ENCODE measurements at places on chromosomes 2 and 18.

DNA sequence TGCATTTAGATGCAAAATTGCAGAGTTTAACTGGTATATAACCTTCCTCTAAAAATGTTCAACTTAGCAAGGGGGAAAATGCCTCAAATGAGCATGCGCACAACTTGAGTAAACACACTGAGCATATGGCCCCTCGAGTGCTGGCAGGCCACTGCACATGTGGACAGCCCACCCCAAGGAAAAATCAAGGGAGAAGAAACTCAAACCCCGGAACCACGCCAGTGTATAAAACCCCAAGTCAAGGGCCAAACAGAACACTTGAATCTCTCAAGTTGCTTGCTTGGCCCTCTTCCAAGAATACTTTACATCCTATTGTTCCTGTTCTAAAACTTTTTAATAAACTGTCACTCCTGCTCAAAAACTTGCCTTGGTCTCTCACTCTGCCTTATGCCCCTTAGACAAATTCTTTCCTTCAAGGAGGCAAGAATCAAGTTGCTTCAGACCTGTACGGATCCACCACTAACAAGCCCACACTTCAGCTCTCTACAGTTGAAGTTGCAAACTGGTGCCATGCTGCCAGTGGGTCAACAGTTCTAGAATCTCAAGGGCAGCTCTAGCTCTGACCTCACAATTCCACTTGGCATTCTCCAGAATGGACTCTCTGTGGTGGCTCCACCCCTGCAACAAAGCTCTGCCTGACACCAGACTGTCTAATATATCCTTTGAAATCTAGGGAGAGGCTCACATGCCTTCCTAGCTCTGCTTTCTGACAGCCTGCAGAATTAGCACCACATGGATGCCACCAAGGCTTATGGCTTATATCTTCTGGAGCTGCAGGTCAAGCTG lies 38.9 kb downstream of the HIBCH start:
- no peak for DNase-seq

GRCh38 chr2:121184248-121184862 lies 100.6 kb downstream of the TFCP2L1 start:
- DNase-seq, result no peak

DNA sequence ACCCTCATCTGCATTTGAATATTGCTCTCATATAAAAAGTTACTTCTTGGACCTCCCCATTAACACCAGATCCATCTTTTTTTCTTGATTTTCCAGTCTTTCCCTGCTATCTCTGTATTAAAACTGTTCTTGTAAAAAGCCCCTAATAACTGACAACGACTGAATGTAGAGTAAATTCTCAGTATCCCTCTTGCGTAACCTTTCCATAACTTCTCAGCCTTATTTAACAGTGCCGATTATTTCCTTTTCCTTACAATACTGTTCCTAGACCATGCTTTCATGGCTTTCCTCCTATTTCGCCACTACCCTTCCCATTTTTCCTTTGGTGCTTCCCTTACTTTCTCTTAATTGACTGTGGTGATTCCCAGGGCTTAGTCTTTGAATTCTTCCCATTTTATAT lies 348.9 kb upstream of the DSEL start:
- no peak for DNase-seq

DNA sequence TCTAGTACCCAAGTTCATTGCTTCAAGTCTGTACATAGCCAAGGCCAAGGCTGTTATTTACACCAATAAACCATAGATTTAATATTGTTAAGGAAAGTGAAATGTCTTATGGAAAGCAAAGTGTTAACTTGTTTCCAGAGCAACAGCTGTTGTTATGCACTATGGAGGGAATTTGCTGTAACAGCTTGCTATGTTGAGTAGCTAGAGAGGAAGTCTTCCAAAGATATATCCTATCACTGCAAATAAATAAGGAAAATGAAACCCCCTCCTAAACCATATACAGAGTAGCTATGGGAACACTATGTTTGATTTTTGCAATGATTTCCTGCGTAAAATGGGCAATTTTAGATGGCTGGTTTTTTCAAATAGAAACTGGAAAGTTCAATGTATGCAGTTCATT lies 21.1 kb downstream of the TMEM182 start:
- no peak for DNase-seq

GRCh38 chr2:66573416-66573815 lies 138.5 kb downstream of the MEIS1 start:
- no peak for DNase-seq

- no peak for DNase-seq
Observed at GRCh38 chr2:216016581-216016980, 3.2 kb upstream of the MREG start.

- no peak for DNase-seq
Observed at GRCh38 chr2:40127146-40127545, 324.7 kb downstream of the SLC8A1 start.

- no peak for DNase-seq
Observed at GRCh38 chr2:134249755-134250154, 4.1 kb upstream of the MGAT5 start.

- DNase-seq, result no peak
Observed at GRCh38 chr2:214591366-214591765, 180.5 kb downstream of the VWC2L start.

DNA sequence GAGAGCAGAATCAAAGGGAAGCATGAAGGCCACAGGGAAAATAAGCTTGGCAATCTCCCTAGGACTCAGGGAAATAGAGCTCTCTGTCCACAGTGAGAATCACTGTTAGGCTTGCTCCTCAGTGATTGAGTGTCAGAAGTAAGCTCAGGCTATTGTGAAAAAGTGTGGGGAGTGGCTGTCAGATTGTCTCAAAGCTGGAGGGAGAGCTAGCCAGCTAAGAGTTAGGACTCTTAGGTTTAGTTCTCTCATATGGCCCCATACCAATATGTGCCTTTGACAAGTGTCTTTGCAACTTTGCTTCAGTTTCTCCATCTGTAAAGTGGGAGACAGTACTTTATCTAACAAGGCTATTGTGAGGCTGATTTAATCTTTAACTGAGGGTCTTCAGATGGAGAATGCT lies 17.2 kb downstream of the EIF4E2 start:
- no peak for DNase-seq

DNA sequence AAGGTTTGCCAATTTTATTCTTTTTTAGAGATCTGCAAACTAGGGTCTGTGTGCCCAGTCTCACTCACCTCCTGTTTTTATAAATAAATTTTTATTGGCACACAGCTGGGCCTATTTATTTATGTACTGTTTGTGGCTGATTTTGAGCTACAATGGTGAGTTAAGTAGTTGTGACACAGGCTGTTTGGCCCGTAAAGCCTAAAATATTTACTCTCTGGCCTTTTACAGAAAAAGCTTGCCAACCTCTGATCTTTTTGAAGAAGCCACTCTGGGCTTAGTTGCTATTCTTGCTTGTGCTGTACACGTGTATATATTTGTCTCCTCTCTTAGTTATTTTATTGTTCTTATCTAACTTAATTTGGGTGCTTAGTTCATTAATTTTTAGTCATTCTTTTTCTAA lies 14.5 kb downstream of the NAB1 start:
- no peak for DNase-seq

DNA sequence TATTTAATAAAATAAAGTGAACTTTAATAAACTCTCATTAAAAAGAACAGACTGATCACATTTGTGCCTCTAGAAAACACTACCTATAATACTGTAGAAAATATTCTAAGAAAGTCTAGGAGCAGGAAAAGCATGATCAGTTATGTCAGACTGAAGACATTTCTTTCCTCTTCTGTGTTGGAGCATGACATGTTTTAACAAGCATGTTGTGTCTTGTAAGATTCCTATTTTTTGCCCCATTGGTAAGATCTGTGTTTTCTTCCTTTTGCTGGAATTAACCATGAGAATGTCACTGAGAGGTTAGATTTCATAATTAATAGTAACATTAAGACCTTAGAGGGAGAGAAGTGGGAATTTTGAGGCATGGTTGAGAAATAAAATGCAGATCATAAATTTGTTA lies 27.7 kb downstream of the LAMA3 start:
- no peak for DNase-seq

DNA sequence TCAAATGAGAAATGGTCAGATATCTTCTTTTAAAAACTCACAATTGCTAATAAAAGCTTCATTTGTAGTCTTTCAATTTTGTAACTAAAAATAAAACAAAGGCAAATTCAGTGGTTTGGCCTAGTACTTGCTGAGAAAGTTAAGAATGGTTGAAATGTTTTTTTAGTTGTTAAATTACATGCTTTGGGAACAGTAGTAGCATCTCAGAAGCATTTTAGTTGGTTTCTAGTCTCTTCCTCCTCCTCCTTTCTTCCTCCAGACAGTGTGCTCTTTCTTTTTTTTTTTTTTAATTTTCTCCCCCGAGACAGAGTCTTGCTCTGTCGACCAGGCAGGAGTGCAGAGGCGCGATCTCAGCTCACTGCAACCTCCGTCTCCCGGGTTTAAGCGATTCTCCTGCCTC lies 9.8 kb downstream of the TRAK2 start:
- no peak for DNase-seq

DNA sequence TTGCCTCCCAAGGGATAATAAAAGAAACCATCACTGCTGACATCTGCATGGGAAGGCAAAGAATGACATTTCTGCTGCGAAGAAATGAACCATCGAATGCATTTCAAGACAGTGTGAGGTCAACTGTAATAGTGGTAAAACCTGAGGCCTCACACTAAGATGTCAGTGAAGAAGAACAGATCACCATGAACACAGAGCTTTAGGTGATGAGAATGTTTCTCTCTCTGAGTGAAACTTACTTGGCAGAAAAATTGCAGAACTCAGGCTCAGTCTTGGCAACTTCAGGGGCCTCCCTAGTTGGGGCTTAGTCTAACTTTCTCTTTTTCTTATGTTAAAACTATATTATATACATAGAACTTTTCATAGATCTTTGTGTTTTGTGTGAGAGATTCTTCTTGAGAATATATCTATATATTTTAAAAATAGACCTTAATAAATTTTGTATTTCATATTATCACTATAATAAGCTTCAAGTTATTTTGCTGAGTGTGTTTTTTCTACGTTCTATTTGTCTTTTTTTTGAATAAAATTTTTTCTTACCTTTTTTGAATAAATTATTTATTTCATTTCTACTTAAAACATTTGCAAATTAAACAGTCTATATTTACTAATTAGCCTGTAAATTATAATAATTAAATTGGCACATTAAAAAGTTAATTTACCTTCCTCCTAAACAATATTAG lies 427.5 kb upstream of the TRIB2 start:
- DNase-seq, result no peak

DNA sequence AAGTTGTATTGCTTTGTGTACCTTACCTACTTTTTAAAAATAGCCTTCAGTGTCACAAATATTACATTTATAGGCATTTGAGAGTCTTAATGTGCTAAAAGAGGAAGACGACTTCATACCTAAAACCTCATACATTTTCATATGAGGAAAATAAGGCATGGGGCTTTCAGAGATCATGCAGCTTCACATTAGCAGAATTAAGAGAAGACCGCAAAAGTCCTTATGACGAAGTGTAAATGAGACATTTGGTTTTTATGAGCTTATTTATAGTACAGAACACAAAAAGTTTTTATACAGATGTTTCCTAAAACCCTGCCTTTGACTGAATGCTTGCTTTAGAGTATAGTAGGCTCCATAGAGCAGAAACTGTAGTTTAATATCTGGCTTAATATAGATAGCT lies 10.1 kb upstream of the CCDC138 start:
- DNase-seq, result no peak

GRCh38 chr2:75460630-75461029 lies 100.1 kb downstream of the EVA1A start:
- DNase-seq, result no peak
